ENCODE measurements at places on chromosomes 7 and 10. TPM values are rescaled to one million over a fixed set of nuclear protein-coding genes. Genes with fewer than 3 reads are reported as not detected.

The ZNF804B gene
- not detected for total RNA-seq

- no peak for DNase-seq
- no peaks in the 10 kb centered on the region for H3K36me3 ChIP-seq
- no peaks in the 10 kb centered on the region for H3K4me1 ChIP-seq
- H3K4me3 ChIP-seq, result no peak overlapping the region
- no peak overlapping the region for H3K27ac ChIP-seq
Measured at GRCh38 chr10:116408719-116409118, 18.9 kb upstream of the PNLIPRP3 start.

DNA sequence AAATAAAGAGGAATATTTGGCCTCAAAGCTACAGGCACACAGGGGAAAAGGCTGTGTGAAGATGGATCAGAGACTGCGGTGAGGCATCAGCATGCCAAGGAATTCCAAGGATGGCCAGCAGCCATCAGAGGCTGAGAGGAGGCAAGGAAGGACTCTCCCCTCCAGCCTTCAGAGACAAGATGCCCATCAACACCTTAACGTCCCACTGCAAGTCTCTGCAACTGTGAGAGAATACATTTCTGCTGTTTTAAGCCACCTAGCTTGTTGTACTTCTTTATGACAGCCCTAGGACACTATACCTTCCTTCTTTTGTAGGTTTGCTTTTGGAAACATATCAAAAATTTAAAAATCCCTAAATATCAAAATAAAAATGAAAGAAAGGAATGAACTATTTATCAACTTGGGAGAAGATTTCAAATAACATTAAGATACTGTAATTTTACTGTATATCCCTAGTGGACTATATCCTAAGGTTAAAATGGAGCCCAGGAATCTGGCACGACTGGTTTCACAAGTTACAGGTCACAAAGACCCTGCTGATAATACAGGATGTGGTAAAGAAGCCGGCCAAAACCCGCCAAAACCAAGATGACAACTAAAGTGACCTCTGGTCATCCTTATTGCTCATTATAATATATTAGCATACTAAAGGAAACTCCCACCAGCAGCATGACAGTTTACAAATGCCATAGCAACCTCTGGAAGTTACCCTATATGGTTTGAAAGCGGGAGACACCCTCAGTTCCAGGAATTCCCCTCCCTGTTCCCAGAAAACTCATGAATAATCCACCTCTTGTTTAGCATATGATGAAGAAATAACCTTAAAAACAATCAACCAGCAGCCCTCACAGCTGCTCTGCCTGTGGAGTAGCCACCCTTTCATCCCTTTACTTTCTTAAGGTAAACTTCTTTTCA lies 185.2 kb downstream of the AVL9 start:
- H3K27me3 ChIP-seq, result no peaks in the 10 kb centered on the region
- no peak overlapping the region for H3K4me3 ChIP-seq
- peak; percentile 71 for DNase-seq
- H3K27ac ChIP-seq, result peak overlapping the region; percentile 94
- peaks cover 11% of the 10 kb centered on the region for H3K36me3 ChIP-seq
- peaks cover 2% of the 10 kb centered on the region for H3K4me1 ChIP-seq

DNA sequence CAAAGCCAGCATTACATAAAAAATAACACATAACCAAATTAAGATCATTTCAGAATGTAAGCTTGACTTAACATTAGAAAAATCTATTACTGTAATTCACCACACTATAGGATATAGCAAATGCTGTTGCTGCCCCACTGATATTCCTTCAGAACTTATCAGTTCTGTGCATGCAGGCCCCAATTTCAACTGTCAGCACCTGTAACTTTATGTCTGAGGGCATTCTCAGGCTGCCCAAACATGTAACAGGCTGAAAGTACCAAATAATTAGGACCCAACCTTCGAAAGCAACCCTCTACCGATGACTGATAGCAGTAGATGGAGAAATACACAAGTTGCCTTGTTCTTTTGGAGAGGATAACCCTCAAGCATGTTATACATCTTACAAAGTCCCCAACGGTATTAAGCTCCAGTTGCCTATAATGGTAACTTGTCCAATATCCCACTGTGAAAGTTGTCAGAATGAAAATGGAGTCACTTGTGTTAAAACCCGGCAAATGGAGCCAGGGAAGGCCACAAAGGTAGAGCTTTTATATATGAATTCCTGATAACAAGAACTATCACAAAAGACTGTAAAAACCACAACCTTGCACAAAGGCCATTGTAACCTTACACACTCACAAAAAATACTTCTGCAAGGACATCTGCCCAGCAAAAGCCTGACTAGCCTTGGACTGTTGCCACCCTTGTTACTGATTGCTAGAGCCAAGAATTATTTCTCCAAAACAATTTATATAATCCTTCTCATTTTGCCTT lies 66.9 kb upstream of the ZNF746 start:
- H3K27me3 ChIP-seq, result no peaks in the 10 kb centered on the region
- H3K4me3 ChIP-seq, result no peak overlapping the region
- H3K36me3 ChIP-seq, result peaks cover 7% of the 10 kb centered on the region

DNA sequence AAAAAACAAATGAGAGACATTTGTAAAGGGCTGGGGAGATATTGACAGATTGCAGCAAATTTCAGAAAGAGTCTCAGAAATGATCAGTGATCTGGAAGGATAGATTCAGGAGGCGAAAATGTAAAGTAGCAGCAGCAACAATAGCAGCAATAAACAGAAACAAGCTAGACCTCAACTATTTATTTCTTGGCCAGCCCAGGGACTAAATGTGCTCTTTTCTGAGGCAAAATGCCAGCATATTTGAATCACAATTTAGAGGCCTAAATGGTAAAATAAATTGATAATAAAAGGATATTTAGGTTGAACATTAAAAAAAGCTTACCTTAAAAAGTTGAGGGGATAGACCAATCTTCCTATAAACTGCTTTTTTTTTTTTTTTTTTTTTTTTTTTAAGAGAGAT lies 134.6 kb upstream of the ITGB1 start:
- H3K27me3 ChIP-seq, result no peaks in the 10 kb centered on the region
- H3K36me3 ChIP-seq, result peaks cover 27% of the 10 kb centered on the region
- DNase-seq, result no peak
- peaks cover 4% of the 10 kb centered on the region for H3K4me1 ChIP-seq

GRCh38 chr10:77516575-77516974 lies 121.0 kb downstream of the KCNMA1 start:
- peaks cover 6% of the 10 kb centered on the region for H3K36me3 ChIP-seq
- no peak overlapping the region for H3K4me3 ChIP-seq
- no peaks in the 10 kb centered on the region for H3K27me3 ChIP-seq
- no peaks in the 10 kb centered on the region for H3K4me1 ChIP-seq
